ENCODE measurements at places on chromosomes 2 and 18.
A peak's percentile ranks its signal among the peaks of the same experiment; 100 is the strongest.

DNA sequence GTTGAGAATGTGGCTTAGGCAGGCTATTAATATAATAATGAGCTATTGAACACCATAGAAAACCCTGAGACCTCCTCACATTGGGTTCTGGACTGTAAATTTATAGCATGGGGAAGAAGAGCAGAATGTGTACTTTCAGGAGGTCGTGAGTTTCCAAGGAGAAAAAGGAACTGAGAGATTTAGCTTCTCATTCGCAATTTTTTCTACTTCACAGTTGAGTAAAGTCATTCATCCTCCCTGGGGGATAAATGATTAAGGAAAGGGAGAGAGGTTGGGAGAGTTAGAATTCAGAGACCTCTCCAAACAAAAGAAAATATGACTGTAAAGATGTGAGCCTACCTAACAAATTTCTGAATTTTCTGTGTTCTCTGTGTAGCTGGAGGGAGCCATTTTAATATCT is 205.8 kb upstream of the CYRIA start:
- DNase-seq, result no peak

- no peak for DNase-seq
Measured at GRCh38 chr2:134039912-134040581, 213.8 kb upstream of the MGAT5 start.

DNA sequence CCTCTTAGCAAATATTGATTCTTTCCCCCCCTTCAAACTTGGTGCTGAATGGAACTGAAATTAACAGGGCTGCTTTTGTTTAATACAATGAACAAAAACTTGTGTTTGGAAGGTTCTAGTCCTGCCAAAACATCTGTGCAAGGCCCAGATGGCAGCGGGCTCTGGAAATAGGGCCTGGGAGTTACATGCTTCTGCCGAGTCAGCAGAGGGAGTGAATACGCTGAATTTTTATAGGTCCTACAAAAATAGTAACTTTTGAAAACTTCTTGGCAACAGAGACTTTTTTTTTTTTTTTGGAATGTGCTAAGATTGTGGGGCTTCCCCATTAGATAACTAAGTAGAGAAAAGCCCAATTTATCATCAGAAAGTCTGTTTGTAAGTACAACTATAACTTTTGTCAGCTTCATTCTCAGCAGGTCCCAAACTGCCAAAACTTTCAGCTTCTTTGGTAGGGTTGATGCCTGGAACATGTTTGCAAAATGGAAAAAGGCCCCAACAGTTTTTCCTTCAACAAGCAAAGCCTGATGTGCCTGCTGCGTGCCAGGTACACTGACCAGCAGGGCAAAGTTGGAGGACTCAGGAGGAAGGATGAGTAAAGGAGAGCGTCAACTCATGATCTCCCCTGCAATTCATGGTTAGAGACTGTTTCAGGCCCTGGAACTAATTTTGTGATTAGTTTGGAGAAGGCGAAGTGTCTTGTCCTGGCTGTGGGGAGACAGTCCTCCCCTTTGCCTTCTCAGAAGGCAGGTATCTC is 45.1 kb upstream of the HDAC4 start:
- no peak for DNase-seq

DNA sequence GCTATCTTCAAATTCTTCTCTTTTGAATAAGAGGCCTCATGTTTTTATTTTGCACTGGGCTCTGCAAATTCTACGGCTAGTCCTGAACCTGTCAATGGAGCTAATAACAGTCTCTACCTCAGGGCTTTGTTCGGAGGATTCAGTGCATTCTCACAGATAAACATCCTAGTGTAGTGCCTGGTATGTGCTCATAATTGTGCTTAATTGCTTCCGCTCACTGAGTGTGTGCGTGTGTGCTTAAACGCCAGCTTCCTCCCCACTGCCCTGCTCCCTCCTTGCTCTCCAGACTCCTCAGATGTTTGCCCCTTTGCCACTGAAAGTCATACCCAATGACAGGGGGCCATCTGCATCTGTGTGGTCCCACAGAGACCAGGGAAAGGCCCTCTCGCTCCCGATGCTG is 6.7 kb downstream of the GYPC start:
- peak; percentile 40 for DNase-seq

DNA sequence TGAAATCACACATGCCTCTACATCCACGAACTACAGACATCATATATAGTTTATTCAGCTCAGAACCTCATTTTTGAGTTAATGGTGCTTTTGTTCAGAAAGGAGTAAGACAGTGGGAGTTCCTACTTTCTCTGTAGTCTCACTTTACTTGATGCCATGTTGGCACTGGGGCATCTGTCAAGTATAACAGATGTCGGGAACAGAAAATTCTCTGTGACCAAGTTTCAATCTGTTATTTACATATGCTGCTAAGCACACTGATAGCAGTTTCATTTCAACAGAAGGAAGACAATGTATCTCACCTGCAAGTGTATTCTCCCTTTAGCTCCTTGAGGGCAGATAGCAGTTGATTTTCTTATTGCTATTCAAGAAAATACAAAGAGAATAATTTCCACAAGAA is 774.1 kb downstream of the METTL4 start:
- DNase-seq, result no peak

GRCh38 chr2:190792956-190793888 is 87.4 kb upstream of the GLS start:
- DNase-seq, result no peak

DNA sequence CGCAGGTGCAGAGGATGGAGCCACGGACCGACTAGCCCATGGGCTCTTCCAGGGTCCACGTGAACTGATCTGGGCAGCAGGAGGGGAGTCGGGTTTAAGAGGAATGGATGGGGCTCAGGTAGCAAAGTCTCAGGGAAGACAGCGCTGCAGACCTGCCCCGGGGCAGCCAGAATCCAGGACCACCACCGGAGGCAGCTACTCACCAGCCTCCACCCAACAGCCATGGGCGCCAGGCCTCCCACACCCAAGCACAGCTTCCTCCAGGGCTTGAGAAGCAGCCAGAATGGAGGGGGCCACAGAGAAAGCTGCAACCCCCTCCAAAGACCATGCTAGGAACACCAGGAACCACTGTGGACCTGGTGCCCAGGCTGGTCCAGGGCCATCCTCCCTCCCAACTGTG is 164.3 kb downstream of the TWIST2 start:
- no peak for DNase-seq

- no peak for DNase-seq
Measured at GRCh38 chr2:43958397-43959275, 37.2 kb downstream of the LRPPRC start.

DNA sequence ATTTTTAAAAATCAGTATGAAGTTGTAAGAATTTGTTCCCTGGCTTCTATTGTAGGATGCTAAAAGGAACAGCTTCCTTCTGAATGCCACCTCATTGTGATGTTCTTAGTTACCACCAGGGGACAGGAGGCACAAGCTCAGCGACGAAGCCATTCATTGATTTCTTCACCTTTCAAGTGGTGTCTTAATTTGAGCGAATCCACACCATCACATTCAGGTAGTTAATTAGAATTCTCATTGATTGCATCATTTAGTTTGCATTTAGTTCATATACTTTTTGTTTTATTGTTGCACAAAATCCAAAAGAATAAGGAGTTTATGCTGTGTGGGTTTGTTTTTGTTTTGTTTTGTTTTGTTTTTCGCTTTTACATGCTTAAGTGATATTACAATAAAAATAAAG is 23.1 kb downstream of the CYP27C1 start:
- no peak for DNase-seq

DNA sequence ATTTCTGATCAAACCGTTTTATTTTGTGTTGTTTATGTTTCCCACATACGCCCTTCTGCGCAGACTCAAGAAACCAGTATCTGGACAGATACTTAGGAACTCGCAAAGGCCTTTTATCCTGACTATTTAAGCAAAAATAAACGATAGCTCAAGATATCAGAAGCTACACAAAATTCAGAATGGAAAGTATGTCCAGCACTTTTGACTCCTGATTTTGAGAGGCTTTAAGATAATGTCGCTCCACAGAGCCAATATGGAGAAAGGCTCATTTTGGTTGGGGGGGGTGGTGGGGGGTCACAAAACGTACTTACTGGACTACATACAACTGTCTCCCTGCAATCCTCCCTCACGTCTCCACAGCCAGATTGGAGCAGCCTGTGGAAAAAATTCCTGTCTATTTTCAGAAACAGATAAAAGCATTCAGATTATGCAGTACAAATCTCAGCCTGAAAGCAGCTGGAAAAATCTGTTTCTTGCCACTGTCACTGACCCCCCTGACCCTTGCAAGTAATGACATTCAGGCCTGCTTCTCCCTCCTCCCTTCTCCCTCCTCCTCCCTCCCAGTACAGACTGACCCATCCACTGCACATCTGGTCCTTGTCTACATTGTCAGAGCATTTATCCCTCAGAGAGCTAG is 34.9 kb upstream of the LCLAT1 start:
- DNase-seq, result no peak

DNA sequence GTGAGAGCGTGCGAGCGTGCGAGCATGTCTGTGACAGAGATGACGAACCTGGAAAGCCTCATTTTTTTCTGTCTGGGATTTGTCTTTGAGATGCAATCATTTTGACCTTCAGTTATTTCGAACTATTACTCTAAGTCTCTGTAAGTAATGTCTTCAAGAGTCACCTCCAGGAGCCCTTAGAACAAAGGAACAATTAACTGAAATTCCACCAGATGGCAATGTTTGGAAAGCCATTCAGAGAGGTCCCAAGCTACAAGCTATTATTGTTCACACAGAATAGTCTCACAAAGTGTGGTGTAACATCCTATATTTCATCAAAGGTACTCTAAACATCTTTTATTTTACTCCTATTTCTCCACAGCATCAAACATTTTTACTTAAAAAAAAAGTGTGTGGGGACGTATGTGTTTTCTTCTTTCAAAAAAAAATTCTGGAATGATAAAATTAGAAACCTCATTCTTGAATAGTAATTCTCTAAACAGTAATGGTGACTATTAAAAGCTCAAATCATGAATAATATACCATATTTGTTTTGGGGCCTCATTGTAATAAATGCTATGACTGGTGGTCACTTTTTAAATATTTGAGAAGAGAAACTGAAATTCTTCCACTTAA is 35.1 kb upstream of the MAPRE2 start:
- peak; percentile 47 for DNase-seq

DNA sequence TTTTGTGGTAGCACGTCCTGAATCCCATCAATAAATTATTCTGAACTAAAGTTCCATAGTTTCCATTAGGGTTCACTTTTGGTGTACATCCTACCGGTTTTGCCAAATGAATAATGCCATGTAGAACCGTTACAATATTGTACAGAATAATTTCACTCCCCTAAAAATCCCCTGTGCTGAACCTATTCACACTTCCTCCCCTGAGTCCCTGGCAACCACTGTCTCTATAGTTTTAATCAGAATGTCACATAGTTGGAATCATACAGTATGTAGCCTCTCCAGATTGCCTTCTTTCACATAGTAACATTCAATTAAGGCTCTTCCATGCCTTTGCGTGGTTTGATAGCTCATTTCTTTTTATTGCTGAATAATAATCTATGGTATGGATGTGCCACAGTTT is 9.6 kb upstream of the CASP8 start:
- no peak for DNase-seq

GRCh38 chr18:44025421-44025820 is 655.3 kb upstream of the SETBP1 start:
- DNase-seq, result no peak

DNA sequence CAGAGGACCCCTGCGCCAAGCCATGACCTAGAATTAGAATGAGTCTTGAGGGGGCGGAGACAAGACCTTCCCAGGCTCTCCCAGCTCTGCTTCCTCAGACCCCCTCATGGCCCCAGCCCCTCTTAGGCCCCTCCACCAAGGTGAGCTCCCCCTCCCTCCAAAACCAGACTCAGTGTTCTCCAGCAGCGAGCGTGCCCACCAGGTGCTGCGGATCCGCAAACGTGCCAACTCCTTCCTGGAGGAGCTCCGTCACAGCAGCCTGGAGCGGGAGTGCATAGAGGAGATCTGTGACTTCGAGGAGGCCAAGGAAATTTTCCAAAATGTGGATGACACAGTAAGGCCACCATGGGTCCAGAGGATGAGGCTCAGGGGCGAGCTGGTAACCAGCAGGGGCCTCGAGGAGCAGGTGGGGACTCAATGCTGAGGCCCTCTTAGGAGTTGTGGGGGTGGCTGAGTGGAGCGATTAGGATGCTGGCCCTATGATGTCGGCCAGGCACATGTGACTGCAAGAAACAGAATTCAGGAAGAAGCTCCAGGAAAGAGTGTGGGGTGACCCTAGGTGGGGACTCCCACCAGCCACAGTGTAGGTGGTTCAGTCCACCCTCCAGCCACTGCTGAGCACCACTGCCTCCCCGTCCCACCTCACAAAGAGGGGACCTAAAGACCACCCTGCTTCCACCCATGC is 3.0 kb downstream of the PROC start:
- no peak for DNase-seq

- DNase-seq, result peak; percentile 33
Measured at GRCh38 chr2:207163053-207163755, 2.5 kb downstream of the KLF7 start.

GRCh38 chr18:75128911-75129716 is 79.8 kb downstream of the PTGR3 start:
- no peak for DNase-seq

DNA sequence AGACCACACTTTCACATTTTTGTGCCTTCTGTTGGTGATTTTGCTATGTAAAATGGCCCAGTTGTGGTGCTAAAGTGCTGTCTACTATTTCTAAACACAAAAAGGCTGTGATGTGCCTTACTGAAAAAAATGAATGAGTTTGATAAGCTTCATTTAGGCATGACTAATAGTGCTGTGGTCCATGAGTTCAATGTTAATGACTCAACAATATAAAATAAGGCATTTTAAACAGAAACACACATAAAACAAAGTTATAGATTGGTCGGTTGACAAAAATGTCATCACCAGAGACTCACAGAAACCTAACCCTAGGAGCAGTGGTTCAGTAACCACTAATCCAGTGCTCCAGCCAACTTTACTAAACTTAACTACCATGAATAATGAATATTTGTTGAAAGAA is 160.0 kb downstream of the DNAH6 start:
- DNase-seq, result no peak

DNA sequence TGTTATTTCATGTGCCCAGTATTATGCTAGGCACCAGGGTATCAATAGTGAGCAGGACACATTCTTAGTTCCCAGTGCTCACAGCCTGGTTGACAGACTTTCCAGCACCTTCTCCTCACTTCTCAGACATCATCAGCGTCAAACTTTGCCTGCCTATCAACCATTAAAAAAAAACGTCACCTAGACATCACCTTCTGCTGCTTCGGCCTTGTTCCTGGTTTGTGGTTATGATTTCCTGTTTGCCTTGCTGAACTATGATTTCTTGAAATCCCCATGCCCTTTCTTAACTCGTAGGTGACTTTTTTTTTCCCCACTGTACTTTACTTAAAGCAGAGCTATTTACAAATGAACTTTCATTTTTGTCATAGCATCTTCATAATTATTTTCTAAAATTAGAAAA is 60.4 kb upstream of the NABP1 start:
- peak; percentile 80 for DNase-seq

GRCh38 chr2:120269076-120269744 is 16.6 kb downstream of the RALB start:
- DNase-seq, result no peak

DNA sequence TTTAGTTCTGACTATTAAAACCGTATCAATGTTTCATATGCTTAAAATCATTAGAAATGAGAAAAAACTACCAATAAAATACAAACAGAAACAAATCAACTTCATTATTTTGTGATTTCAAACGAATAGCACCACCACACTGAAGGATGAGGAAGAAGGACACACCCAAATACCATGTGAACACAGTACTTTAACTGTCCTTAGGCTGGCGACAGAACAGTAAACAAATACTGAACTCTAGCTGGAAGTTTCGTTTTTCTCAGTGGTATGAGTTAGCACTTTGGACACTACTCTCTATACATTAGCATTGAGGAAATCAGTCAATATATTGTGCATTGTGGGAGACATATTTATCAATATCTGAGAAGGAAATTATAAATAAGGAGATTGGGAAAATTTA is 202.4 kb upstream of the AGAP1 start:
- DNase-seq, result no peak

- DNase-seq, result no peak
Measured at GRCh38 chr2:72999729-73000725, 71.5 kb downstream of the SFXN5 start.

Measured in CD4-positive, alpha-beta T cell treated with Interleukin-6 at 100 ng/mL for 8 hours (primary cell).